ENCODE measurements at places on chromosomes 5 and 9.

DNA sequence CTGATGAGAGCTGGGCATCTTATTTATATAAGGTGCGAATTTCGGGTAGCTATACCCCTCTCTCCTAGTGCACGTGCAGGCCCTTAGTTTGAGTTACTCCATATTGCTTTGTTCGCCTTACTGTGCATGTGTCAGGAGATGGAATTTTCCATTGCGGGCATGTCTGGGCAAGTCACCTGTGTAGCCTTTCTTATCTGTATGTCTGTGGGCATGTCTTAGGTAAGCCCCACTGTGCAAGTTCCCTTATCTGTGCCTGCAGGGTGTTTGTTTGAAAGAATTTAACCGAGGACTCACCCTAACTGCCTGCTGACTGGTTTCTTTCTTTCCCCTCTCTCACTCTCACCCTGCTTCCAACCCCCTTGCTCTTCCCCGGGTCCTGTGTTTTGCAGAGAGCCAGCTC lies 140.7 kb upstream of the RANBP3L start:
- no peak for DNase-seq

GRCh38 chr9:107637421-107638420 lies 148.2 kb upstream of the KLF4 start:
- DNase-seq, result peak; percentile 98

DNA sequence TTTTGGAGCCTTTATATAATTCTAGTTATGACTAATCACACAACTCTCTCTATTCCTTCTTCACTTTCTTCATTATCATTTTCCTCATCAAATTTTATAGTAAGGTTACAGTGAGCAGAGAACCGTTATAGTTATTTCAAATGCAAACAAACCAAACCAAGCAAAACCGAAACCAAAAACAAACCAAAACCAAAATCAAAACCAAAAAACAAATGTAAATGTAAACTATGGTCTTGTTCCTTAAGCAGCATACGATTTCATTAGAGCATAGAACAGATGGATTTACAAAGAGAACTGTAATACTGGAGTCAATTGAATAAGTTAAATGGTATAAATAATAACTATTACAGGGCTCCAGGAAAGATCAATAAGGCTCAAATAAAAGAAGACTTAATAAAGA lies 447.1 kb downstream of the LRRC70 start:
- no peak for DNase-seq

DNA sequence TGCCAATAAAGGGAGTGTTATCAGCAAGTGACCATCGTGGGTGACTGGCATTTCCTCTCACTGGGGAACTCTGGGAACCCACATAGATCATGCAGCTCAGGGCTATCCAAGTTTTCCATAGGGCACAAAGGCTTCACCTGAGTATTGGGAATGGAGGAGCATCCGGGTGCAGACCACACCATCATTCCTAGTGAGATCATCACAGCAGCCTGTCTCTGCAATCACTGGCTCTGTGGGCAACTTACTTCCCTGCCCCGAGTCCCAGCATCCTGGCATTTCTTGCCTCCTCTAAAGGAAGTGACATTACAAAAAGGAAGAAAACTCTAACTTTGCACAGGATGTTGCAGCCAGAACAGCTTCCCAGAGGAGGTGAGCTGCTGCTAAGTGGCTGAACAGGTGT lies 80.6 kb upstream of the SHB start:
- no peak for DNase-seq

- DNase-seq, result no peak
Measured at GRCh38 chr9:92696619-92697018, 26.7 kb upstream of the IPPK start.

DNA sequence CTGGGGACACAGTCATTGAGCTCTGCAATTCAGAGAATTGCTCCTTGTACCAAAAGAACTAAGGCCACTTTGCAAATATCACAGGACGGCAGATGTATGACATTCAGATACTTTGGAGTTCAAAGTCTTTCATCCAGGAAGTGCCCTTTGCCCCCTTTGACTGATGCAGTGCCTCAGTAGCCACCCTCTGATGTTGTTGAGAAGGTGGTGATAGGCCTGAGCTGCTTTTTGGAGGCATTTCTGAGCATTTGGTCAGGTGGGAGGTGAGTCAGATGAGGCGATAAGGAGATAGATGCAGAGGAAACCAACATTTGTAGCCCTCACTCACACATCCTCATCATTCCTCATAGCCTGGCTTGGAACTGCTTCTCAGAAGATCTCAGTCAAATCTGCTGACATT lies 63.4 kb downstream of the ANGPTL2 start:
- no peak for DNase-seq

DNA sequence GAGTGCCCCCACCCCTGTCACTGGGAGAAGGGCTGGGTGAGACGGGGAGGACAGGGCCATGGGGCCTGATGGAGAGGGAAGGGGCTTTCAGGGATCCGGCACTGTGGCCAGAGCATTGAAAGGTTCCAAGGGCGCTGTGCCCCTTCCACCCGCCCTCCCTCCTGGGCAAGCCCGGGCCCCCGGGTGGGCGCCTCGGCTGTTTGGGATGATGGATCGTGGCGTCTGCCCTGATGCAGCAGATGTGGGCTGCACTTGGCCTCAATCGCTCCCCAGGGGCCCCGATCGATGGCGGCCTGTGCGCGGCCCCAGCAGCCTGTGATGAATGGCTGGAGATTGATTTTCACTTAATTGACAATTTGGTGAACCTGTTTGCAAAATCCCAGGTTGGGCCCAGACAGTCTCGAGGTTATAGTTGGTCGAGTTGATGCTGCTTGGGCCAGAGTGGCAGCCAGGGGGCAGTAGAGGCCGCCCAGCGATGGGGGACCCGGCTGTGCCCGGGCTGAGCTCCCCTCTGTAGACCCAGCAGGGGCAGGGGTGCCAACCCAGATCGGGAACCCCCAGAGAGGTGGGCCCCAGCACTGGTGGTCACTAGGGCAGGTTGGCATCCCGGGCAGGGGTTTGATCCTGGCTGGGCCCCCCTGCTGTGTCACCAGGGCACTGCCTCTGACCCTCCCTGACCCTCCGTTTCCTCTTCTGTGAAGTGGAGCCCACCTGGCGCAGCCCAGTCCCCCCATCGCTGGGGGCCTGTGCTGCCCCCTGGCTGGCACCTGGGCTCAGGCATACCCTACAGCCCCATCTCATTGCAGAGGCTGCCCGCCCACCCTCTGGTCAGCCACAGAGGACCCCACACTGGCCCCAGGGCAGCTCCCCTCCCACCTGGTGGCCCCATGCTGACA lies 34.7 kb downstream of the LHX3 start:
- DNase-seq, result no peak

GRCh38 chr9:94824913-94825610 lies 98.6 kb downstream of the AOPEP start:
- DNase-seq, result peak; percentile 33

DNA sequence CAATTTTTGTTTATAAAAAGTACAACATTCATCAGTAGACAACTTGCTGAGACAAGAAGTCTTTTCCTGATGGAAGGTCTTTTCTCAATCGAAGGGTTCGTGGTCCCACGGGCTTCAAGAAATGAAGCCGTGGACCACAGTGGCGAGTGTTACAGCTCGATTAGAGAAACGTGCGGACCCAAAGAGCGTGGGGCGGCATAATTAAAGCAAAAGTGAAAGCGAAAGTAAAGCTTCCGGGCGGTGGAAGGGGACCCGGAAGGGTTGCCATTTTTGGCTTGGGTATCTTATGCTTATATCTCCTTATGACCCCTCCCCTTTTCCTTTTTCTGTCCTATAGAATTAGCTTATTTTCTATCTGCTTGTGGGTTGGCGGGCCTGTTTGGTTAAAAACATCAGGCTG lies 2309.4 kb upstream of the ACO1 start:
- no peak for DNase-seq

DNA sequence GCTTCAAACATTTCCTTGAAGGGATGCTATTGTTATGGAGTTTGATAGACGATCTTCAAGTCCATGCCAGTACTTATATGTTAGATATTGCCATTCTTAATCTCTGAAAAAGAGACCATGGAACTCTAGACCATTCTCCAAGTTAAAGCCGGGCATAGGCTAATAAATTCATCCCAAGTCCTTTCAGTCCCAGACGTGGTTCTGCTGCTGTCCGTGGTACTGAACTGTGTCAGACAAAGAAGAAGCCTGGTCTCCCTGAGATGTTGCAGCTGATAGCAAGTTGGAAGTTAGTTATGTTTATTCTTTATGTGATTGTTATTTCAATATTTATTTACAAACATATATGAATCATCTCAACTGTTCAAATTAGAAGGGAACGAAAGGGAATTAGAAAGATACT lies 158.7 kb downstream of the NMUR2 start:
- DNase-seq, result peak; percentile 23

GRCh38 chr5:173752653-173753052 lies 135.5 kb upstream of the CPEB4 start:
- no peak for DNase-seq

DNA sequence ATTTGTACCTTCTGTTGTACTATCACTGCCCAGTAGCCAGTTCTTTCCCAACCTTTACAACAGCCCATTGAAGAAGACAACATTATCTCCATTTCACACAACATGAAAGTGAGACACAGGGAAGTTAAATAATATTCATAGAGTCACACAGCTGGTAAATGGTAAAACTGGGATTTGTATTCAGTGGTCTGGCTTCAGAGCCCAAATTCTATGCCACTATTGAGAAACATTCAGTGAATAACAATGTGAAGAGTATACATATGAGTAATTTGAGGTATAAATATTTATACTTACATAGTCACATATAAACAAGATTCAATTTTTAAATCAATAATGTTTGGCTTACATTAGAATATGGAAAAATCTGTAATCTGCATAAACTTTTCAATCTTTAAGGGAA lies 13.8 kb downstream of the SMIM15 start:
- DNase-seq, result no peak

- DNase-seq, result peak; percentile 77
Measured at GRCh38 chr9:134325096-134325812, 1.0 kb upstream of the RXRA start.

- no peak for DNase-seq
Measured at GRCh38 chr5:149326611-149327010, 18.7 kb upstream of the GRPEL2 start.

DNA sequence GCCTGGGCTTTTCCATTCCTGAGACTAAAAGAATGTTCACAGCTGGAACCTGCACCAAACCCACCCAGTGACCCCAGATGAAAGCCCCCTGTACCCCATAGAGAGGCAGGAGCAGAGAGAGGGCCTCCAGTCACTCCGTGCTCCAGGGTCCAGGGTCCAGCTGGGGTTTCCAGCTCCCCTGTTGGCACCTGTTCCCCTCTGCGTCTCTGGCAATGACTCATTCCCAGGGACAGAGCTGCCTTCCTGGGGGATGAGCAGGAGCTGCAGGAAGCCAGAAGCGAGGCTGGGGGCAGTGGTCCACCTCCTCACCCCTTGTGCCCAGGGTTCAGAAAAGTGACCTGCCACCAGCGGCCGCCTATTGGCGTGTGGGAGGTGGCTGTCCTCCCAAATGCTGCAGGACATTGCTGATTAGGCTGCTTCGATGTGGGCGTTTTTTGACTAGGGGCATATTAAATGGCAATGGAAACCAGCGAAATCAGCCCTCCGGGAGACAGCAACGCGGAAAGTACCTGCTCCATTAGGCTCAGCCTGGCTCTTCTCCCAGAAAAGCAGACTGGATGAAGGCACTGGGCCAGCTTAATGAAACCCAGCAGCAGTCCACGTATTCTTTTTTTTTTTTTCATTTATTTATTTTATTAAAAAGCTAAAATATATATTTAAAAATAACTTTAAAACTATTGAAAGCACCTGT lies 97.4 kb downstream of the DAP start:
- DNase-seq, result peak; percentile 67

DNA sequence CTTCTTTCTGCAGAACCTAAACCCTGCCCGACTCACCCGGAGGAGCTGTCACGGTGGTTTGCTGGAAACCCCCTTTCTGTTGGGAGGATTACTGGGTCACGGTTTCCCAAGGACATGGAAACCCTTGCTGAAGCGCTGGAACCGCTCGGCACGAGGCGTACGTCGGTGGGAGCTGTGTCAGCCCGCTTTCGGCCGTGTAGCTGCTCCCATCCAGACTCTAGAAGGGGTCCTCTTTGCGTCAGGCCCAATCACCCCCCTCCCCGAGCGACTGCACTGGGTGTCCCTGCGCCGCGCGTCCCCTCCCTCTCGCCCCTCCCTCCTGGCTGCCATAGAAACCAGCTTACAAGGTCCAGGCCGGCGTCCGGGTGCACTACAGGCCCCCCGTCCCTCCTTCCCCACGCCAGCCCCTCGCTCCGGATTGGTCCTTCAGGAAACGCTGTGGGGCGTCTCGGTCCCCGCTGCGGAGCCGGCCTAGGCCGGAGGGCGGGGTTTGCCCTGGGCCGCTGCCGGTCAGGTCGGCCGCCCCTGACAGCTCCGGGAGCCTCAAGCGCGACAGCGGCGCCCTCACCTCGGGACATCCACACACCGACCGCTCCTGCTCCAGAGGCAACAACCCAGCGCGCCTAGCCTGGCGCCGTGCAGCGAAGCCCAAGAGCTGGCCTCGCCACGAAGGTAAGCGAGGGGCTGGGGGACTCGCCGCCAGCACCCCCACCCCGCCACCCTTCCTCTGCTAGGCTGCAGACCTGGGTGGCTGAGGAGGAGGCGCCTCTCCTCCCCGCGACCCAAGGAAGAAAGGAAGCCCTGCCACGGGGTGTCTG lies at the start of gene NIM1K:
Gene NIM1K, plus strand, starts transcription at position 486 of the 818 bp plus-strand sequence. CDS start 53,551 bp downstream, outside the sequence.
- peak; percentile 80 for DNase-seq

- DNase-seq, result peak; percentile 42
Measured at GRCh38 chr5:95102080-95102479, 182.8 kb downstream of the MCTP1 start.

GRCh38 chr5:11955331-11955730 lies 51.1 kb upstream of the CTNND2 start:
- no peak for DNase-seq

DNA sequence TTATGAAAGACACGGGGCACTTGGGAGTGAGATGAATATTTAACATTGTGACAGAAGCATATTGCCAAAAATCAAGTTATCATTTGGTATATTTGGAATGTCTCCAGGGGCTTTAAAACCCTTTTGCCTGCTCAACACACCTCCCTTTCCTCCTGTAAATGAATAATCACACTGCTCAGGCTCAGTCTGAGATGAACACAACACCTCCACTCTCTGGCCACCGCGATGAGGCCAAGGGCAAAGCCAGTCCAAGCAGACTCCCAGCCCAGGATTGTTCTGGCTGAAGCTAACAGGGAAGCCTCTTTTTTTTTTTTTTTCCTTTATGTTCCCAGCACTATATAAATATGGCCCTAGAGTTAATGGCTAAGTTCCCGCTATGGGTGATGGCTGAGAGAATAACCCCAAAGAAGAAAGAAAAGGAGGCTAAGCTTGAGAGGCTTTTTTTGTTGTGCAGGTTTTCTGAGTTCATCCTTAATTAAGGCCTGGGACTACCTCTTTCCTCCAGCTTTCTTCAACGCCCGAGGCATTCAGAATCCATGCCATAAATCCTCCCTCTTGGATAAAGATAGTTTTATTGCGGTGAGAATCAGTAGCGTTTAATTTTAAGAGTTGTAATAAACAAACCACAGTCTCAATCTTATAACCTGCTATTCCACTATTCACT lies 10.5 kb upstream of the ERAP1 start:
- DNase-seq, result no peak

DNA sequence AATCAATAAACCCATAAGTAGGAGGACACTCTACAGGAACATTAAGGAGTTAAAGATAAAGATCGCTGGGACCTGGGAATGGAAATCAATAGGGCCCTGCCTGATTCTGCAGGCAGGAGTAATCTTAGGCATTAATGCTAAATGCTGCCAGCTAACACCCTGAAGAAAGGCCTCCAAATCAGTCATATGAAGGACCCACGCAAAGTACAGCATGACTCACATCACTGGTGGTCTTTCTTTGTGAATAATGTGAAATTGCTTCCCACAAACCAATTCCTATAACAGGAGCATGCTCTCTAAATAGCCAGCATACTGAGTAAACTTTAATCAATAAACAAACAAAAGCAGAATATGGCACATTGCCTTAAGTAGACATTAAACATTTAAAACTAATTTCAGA lies 172.3 kb downstream of the SEMA5A start:
- no peak for DNase-seq

Data from femur (tissue), 1 donor.